ENCODE measurements at places on chromosomes 7 and 10.

DNA sequence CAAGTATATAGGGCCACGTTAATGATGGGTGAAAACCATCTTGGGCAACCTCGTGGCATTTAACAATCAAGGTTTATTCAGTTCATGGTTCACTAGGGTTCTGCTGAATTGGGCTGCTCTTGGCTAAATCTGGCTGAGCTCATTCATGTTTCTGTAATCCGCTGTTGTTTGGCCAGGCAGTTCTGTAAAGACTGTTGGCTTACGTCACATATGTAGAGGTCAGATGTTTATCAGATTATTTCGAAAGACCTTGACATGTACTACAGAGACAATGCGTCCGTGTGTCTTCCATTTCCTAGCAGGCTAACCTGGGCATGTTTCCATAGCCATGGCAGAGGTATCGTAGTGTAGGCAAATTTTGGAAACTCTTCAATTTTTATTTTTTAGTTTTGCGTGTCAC is 190.0 kb upstream of the ZWINT start:
- no peak for DNase-seq

DNA sequence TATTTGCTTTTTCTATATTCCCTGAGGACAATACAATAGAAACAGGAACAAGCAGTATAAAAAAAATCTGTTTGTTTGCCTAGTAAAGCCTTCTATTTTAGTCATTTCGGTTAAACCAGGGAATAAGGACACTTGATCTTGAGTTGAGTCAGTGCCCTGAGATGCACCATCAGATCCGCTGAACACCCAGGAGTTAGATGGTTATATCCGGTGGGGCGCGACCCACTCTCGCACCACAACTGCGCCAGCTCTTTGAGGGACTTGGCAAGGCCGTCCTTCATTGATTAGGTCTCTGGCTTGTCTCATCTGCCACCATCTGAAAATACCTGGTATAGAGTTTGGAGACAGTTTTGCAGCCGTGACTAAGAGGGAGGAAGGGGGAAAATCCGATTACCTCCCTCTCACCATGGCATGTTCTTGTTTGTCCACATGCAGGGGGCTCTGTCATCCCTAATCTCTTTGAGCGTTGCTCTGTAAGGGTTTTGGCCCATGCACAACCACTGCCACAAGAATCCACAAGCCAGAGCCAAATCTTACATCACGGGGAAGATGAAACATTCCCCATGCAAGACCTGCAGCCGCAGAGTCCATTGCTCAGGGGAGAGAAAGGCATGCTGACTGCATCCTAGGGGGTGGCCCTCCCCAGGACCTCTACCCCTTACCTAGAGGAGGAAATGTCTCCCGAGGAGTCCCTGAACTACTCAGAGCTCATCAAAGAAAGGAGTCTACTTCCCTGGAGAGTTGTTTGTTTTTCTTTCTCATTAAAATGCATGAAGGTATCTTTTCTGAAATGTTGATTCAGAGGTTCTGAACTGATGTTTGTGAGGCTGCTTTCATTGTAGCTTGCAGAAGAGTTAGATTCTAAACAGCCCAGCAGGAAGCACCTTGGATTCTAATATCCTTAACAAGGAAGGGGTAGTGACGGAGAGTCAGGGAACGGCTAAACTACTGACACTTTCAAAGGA is 101.6 kb upstream of the FAM171A1 start:
- peak; percentile 13 for DNase-seq

GRCh38 chr7:51138123-51139085 is 178.2 kb downstream of the COBL start:
- DNase-seq: peak; percentile 20

DNA sequence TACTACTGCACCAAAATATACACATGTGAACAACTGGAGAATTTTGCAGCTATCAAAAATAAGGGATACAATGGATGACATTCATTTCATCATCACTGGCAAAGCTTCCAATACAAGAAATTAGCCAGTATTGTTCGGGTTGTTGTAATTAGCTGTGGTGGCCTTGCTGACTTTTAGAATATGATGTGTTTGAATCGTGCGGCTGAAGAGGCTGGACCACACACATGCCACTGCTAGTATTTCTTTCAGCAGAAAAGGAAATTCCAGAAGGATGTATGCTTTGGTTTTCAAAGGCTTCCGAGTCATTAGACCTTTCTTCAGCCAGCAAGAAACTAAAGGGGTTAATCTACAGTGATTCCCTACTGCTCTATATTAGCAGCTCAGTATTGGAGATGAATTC is 16.6 kb downstream of the RPP38 start:
- DNase-seq: no peak

DNA sequence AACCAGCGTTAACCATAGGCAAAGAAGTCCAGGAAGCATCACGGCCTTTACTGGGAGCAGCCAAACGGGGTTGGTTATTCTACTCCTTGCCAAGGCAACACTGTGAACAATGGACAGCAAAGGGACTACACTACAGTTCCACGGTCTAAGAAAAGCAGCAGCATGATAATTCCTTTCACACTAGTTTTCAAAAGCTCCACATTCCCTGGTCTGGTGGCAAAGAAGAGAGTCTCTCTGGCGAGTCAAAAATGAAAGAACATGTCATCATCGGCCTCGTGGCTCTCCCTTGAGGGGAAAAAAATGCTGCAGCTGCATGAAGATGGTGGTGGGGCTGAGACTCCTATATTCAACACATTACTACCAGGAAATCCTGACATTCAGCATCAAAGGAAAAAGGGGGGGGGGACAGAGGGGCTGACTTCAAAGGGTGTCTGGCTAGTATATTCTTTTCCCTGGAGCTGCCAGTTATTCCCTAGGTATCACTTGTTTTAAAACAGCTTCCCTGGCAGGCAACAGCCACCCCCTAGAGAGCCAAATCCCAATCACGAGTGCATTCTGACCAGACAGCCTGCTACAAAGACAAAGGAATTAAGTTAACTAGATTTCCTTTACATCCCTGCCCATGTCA is 49.1 kb downstream of the SLC37A3 start:
- DNase-seq: peak; percentile 60

Measured in muscle of leg (tissue), 16 donors.